ENCODE measurements at places on chromosomes 6 and 20. TPM values are rescaled to one million over a fixed set of nuclear protein-coding genes. Genes with fewer than 3 reads are reported as not detected.

- H3K27ac ChIP-seq: no peak overlapping the region
- H3K4me3 ChIP-seq: no peak overlapping the region
- H3K27me3 ChIP-seq: peaks cover 34% of the 10 kb centered on the region
- no peak for DNase-seq
- H3K4me1 ChIP-seq: no peaks in the 10 kb centered on the region
These were observed 117.2 kb downstream of the SYCP2 start for GRCh38 chr20:59816146-59816738.

GRCh38 chr6:32883789-32884188 lies 29.8 kb downstream of the PSMB9 start:
- DNase-seq: no peak
- H3K4me1 ChIP-seq: peaks cover 16% of the 10 kb centered on the region
- H3K36me3 ChIP-seq: no peaks in the 10 kb centered on the region
- H3K27ac ChIP-seq: no peak overlapping the region
- H3K27me3 ChIP-seq: peaks cover 28% of the 10 kb centered on the region

DNA sequence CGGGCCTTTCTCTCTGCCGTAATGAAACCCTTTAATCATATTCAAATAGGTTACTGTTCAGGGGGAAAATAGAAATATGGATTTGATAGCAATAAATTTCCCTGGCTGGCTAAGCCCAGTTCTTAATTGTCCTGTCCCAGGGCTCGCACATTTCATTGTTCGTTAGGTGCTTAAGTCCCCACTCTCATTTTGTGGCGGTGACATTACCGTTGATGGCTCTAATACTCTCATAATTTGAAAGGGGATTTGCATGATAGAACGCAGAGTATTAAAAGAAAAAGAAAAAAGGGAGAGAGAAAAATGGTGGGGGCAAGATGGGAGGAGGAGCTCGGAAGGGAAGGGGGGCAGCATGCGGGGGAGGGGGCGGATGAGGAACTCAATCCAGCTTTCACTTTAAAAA lies 79.1 kb upstream of the FOXP4 start:
- H3K4me1 ChIP-seq: peaks cover 12% of the 10 kb centered on the region
- no peak overlapping the region for H3K4me3 ChIP-seq
- H3K27ac ChIP-seq: no peak overlapping the region
- DNase-seq: no peak
- no peaks in the 10 kb centered on the region for H3K36me3 ChIP-seq

- no peak for DNase-seq
- no peaks in the 10 kb centered on the region for H3K36me3 ChIP-seq
- H3K27me3 ChIP-seq: peaks cover 2% of the 10 kb centered on the region
- no peak overlapping the region for H3K27ac ChIP-seq
- H3K4me3 ChIP-seq: no peak overlapping the region
These were observed 114.0 kb downstream of the RCAN2 start for GRCh38 chr6:46377209-46377608.

- H3K4me3 ChIP-seq: no peak overlapping the region
- no peak overlapping the region for H3K27ac ChIP-seq
- peaks cover 8% of the 10 kb centered on the region for H3K27me3 ChIP-seq
These were observed 189.0 kb upstream of the PRDM1 start for GRCh38 chr6:105897131-105897530.

SPDEF gene
- total RNA-seq: not detected
